ENCODE measurements at places on chromosomes 7 and 10.

DNA sequence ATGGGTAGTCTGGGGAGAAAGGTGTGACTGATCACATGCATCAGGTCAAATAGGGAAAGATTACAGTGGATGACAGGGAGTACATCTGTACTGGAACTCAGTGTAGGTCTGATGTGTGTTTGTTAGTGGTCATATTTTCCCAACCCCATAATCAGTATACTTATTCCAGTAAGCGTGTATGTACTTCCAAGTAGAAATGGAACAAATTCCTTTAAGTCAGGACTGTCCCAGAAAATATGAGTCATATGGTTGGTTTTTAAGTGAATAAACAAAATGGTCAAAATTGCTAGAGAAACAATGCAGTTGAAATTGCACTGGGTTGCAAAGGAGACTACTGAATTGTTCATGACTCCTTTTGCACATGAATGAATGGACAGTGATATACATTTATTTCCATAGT lies 118.8 kb upstream of the MYO3A start:
- no peak for DNase-seq

GRCh38 chr10:73244866-73245477 lies 2.1 kb downstream of the DNAJC9 start:
- no peak for DNase-seq

DNA sequence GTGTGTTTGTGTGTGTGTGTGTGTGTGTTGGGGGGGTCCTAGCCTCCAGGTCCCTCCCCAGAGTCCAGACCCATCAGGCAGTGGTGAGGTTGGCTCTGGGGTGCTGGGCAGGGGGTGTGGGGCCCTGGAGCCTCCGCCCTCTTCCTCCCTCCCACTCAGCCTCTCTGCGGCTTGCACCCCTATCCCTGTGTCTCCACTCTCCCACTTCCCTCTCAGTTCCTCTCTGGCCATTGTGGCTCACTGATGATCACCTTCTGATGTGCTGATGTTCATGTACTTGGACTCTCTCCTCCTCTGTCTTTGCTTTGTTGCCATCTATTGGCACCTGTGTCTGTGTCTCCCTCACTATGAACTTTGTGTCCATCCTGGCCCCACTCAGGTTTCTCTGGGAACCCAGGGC lies 298.7 kb downstream of the ZEB1 start:
- no peak for DNase-seq

- DNase-seq: no peak
Observed at GRCh38 chr7:64045301-64046040, at the start of gene ZNF727. ZNF727 (plus strand) TSS chr7:64045434; CDS start chr7:64045622, 188 bp downstream.

DNA sequence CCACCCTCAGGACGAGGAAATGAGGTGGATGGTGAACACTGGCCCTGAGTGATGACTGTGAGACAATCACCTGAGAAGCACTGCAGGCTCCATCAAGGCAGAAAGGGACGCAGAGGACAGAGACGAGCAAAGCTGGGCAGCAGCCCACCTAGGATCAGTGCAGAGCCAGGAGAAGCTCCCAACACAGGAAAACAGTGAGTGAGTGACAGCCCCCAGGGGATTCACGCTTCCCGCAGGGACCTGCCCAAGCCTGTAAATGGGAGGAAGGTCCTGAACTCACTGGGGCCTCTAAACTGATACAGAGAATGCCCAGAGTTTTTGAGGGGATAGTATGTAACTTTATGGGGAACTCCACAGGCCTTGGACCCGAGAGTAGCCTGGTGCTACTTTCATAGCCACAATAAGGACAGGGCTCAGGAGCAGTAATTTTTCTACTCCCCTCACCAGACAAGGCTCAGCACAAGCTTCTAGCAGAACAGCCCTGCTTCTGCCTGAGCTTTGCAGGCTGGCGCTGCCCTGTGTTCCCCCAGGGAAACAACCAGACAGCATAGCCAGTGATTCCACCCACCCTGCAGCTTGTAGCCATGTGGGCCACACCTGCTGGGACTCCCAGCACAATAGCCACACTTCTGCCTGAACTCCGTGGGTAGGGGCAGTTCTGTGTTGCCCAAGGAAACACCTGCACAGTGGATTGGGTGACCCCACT lies 708.4 kb downstream of the POM121L12 start:
- DNase-seq: no peak
